Stimulated activated naive CD4-positive, alpha-beta T cell (primary cell): ENCODE measurements at places on chromosomes 1 and 21.

- DNase-seq, result no peak
Observed at GRCh38 chr21:42666925-42667324, 13.5 kb downstream of the PDE9A start.

GRCh38 chr1:92273039-92273438, 25.7 kb downstream of the GLMN start:
- DNase-seq, result no peak

GRCh38 chr21:41232013-41232412, 64.1 kb downstream of the BACE2 start:
- no peak for DNase-seq

DNA sequence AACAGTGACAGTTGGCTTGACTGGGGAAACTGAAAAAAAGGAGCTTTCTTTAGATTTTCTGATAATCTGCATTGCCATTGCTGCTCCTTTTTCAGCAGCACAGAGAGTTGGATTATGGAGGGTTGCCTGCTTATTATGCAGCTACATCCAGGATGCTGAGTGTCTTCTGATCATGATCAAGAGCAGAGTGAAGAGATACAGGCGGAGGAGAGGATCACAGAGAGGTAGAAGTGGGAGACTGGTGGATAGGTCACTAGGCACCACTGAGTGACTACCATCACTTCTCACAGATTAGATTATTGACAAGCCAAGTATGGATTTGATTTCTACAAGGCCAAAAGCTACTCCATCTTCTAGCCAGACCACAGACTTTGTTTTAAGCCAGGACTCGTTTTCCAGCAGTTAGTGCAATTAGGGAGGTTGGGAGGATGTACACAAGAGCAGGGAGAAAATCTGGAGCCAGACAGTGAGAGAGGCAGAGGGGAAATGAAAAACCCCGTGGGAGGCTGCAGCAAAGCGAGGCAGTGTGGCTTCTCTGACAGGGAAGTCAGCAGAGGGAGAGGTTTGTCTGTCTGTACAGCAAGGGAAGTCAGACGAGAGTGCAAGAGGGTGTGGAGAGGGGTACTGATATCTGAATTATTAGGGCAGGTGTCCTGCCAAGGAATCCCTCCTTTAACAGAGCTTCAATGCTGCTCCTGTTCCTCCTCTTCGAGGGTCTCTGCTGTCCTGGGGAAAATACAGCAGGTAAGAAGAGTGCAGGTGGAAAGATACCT, at the start of gene CD1E:
Gene CD1E (plus strand): TSS at position 592 of the 773 bp plus-strand sequence. CDS start 95 bp downstream, at position 687.
- no peak for DNase-seq

- DNase-seq, result no peak
Observed at GRCh38 chr21:31143036-31143435, 104.8 kb upstream of the KRTAP19-8 start.

DNA sequence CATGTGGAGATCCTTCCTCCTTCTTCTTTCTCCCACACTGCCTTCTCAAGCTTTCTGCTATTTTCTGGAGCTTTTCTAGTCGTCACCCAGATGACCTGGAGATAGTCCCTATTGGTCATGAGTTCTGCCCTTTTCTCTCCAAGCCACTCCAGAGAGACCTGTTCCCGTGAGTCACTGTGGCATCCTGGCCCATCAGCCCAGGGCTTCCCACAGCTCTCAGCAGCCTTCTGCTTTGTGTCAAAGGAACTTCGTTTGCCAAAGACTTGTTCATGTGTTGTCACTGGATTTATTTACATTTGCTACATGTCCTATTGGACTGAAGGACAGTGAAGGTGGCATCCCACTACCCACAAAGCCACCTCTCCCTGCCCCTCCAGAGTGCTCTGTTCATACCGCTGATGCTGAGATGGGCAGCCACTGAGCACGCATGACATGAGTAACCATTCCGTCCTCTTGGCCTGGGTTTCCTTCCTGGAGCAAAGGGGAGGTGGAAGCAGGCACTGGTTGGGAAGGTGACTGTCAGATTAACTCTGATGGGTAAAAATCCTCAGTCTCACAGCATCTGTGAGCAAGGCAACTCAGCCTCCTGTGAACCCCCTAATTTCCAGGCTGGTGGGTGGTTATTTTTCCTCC, 119.2 kb downstream of the EDEM3 start:
- no peak for DNase-seq

- DNase-seq, result no peak
Observed at GRCh38 chr1:21251773-21252471, 38.3 kb downstream of the ECE1 start.

DNA sequence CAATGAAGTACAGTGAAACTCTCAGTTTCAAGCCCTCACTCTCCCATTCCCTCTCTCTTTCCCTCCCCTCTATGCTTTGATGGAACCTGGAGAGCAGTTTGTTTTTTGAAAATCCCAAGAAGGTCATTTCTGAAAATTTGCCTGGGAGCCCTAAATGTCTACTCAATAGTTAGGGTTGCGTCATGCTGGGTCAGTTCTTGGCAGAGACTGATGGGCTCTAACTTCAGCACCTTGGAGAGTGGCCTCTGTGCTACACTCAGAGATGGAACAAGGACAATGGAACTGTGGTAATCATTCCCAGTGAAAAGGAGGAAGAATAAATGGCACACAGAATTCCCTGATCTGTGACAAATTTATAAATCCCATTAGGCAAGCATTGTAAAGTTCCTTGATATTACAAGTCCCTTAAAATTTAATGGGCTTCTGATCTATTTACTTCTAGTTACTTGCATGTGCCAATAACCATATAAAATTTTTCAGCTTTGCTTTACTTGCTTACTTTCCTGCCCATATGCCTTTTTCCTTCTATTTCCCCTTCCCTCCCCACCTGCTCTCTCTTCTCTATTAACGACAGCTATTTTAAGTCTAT, 182.9 kb upstream of the KCND3 start:
- no peak for DNase-seq

- DNase-seq, result no peak
Observed at GRCh38 chr1:95309031-95309471, 75.0 kb downstream of the RWDD3 start.

- no peak for DNase-seq
Observed at GRCh38 chr21:40496116-40496515, 350.8 kb downstream of the DSCAM start.

GRCh38 chr1:113185463-113186104, 112.6 kb downstream of the LRIG2 start:
- DNase-seq, result no peak

DNA sequence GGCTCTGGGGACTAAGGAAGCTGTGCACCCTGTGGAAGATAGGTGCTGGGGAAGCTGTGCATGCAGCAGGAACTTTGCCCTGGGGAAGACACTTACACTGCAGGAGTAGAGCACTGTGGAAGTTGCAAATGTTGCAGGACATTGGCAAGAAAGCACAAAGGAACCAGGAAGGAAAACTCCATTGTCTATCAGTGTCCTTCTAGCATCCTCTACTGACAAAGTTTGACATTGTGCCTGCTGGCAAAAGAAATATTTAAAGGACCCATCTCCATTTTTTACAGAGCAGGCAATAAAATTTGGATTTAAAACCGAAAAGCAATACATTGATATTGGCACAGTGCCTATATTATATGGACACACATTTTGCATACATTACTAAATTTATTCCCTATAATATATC, 394.1 kb downstream of the PBX1 start:
- no peak for DNase-seq

DNA sequence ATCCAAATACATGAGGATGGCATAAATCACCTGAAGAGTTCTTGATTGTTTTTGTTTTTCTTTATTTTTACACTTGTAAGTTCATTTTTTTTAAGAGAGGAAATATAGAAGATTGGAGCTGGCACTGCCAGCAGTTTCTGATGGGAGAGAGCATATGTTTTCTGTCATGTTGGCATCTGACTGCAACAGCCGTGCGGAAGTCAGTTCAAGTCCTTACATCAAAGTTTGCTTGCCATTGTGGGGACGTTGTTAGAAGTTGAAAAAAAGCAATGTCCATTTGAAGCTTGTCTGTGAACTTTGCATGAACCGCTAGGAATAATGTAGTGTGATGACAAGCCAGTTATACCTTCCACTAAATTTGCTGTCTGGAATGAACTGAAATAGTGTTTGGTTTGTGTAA, 126.5 kb upstream of the USH2A start:
- DNase-seq, result no peak

- no peak for DNase-seq
Observed at GRCh38 chr1:175600721-175601440, 142.5 kb downstream of the TNR start.

- no peak for DNase-seq
Observed at GRCh38 chr1:205561501-205562203, 57.2 kb downstream of the CDK18 start.

DNA sequence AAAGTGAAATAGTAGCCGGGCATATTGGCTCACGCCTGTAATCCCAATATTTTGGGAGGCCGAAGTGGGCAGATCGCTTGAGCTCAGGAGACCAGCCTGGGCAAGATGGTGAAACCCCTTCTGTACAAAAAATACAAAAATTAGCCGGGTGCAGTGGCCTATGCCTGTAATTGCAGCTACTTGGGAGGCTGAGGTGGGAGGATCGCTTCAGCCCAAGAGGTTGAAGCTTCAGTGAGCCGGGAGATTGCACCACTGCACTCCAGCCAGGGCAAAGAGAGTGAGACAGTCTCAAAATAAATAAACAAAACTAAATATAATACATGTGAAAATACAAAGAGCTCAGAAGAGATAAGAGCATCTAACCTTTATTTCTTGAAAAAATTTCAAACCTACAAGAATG, 2.3 kb upstream of the MSTO1 start:
- DNase-seq, result no peak

DNA sequence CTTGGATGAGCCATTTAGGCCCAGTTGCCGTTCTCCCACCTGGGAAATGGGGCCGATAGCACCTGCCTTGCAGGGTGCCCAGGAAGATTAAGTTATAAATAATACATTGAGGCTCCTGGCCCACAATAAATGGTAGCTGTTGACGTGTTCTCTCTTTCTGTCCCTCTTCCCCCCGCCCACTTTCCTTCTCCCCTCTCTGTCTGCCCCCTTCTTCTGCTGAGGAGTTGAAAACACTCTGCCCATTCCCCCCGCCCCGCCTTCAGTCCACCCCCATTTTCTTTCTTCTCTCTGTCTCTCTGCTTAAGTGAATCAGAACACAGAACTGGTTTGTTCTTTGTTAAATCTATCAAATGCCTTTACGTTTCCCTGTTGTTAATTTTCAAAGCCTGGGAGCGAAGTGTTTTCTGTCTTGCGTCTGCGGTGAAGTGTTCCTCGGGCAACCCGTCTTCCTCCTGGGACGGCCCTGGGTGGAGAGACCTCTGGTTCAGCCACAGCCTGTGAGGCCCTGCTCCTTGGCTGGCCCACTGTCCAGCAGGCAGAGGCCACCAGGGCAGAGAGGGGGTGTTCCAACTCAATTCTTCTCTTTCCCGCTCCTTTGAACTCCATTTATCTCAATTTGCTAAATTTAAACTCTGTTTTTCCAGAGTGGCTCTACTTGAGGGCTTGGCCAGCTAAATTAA, 29.3 kb upstream of the SELENON start:
- peak; percentile 25 for DNase-seq

DNA sequence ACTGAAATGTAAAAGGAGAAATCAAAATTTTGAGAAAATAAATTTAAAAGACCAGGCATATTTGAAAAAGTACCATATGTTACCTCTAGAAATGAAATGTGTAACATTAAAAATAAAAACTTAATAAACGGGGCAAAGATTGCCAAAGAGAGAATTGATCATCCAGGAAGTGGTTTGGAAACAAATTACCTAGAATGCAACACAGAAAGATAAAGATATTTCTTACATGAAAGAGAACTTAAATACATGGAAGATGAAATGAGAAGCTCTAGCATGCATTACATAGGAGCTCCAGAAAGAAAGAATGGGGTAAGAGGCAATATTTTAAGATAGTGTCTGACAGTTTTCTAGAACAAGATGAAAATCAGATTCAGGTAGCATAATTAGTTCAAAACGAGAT, 235.9 kb upstream of the IRF2BP2 start:
- DNase-seq, result no peak

DNA sequence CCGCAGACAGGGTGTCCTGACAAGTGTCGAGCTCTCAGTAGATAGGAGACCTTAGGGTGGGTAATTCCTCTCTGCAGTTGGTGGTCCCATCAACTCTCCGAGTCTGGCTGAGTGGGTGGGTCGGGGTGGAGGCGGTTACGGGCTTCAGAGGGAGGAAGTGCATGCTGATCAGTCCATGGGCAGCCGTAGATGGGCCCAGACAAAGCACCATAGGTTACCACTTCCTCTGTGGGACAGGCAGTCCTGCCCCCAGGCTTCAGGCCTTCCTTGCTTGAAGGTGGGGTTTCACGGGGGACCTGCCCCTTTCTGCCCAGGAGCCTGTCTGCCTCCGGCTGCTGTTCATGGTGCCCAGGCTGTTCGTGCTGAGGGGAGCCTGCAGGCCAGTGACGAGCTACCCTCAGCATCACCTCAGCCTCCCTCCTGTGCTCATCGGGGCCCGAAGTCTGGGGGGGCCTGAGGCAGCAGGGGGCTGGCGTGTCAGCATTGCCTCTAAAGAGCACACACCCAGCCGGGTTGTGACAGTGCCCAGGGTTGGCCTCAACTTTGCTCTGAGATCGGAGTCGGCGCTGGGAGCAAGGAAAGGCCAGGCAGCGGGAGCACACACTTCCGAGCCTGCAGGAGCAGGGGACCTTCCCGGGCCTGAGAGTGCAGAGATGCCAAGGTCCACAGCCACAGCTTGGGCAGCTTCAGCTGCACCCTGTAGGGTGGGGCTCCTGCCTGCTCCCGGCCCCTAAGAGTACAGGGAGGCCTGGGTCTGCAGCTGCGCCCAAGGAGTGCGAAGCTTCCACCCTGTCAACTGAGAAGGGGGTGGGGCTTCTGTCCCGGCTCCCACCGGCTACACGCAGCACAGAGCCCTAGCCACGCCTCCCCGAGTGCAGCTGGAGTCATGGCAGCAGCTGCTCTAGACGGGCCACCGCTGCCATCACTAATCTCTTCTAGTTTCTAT, 225.4 kb upstream of the NRIP1 start:
- no peak for DNase-seq

DNA sequence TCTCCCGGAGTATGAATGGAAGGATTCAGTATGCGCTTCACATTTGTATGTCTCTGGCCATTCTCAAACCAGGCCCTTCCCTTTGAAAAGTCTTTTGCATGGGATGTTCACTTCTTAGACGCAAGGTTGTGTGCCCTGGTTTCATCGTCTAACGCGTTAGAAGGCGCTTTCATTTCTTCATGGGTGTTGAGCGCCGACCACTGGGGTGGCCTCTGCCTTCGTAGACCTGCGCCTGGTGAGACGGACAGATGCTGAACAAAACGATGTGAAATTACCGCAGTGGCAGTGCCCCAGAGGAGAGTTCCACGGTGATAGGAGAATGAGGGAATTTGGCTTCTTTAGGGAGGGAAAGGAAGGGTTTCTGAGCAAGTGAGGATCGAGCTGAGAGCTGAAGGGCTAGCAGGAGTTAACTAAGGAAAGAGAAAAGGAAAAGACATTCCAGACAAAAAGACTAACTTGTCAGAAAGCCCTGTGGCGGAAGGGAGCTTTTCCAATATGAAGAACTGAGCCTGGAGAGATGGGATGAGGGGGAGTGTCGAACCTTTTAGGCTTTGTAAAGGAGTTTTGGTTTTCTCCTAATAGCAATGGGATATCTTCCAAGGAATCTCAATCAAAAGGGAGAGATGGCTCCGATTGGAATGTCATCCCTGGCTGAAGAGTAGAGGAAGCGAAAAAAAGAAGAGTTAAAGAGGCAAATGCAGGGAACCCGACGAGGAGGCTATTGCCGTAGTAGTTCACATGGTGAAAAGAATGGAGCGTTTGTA, 951 bp downstream of the GGPS1 start:
- no peak for DNase-seq

- DNase-seq, result no peak
Observed at GRCh38 chr1:201245082-201245481, 38.2 kb upstream of the PKP1 start.

GRCh38 chr21:42424914-42425541, 21.3 kb downstream of the UBASH3A start:
- peak; percentile 86 for DNase-seq
